ENCODE measurements at places on chromosomes 6 and 20. TPM values are rescaled to one million over a fixed set of nuclear protein-coding genes. Genes with fewer than 3 reads are reported as not detected.

DNA sequence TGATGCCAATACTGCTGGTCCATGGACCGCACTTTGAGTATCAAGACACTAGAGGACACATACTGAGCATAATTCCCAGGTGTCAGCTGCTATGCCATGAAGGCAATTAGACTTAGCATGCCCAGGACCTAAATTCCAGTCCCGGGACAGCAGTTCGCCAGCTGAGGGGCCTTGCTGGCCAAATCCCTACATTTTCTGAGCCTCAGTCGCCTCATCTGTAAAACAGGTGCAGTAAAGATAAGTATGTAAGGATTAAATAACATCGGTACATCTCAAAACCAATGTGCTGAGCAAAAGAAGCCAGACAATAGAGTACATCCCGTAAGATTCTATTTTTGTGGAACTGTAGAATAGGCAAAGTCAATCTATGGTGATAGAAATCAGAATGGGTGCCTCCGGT, 1.0 kb downstream of the BFSP1 start:
- no peak for DNase-seq

DNA sequence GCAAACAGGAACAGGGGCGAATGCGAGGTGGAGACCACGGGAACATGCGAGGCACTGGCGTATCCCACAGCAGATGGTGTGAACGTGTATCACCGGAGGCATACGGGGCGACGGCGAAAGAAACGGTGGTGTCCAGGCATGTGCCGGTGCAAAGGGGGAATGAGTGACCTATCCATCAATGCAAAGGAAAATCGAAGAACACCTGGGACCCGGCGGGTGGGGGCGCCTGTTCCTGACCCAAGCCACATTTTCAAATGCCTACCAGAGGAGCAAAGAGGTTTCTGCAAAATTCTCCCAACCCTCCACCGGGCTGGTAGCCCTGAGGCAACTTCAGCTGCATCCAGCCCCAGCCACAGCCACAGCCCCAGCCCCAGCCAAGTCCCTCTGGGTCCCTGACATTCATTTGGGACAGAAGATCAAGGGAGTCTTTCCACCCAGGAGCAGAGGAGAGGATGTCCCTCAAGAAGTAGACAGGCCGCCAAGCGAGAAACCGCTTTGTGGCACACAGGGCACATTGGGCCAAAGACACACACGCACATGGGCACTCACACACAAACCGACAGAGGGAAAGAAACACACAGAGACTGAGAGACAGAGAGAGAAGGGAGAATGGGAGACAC, 164.0 kb upstream of the ZNF337 start:
- DNase-seq = no peak

DNA sequence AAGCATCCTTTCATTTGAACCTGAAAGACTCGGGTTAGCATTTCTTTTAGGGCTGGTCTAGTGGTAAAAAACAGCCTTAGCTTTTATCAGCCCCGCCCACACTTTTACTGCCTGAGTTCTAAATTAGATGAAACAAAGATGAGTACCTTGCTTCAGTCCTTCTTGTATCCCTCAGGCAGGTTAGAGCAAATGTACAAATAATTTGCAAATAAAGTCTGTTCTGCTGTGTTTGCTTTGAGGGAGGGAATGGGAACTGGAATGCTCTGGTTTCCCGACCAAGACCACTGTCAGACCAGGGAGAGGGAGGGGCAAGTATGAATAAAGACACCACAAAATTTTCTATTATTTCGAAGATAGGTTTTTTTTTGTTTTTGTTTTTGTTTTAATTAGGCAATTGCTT, 85.5 kb upstream of the FLRT3 start:
- no peak for DNase-seq

DNA sequence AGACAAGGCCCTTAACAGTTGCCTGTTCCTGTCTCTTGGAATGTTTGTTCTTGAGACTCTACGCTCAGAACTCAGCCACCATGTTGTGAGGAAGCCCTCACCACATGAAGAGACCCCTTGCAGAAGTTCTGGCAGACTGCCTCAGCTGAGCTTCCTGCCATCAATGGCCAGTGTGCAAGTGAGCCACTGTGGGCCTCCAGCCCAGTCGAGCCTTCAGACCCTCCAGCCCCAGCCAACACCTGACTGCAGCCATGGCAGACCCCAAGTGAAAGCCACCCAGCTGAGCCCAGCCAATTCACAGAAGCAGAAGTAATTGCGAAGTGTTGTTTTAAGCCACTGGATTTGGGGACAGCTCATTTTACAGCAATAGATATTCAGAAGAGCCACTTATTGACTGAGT, 78.3 kb downstream of the SNX5 start:
- no peak for DNase-seq

DNA sequence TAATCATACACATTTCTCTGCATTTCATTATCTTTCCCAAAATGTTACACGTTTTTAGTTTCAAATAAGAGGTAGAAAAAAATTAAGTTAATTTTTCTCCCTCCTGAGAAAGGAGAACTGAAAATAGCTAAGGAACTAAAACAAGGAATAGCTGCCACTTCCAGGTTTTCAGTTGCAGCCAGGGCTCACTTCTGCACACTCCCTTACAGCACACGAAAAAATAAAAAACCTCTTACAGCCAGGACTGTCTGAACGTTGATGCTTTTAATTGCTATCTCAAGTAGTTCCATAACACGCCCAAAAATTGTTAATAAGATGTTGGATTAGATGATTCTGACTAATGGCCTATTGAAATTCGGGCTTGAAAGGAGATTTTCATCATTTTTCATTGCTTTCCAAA, 153.7 kb upstream of the THBS2 start:
- no peak for DNase-seq

- DNase-seq = no peak
Measured at GRCh38 chr6:56238352-56238751, 9.0 kb downstream of the COL21A1 start.

- no peak for DNase-seq
Measured at GRCh38 chr6:167267921-167268401, 23.2 kb upstream of the UNC93A start.

GRCh38 chr6:139753198-139753861, 378.9 kb upstream of the CITED2 start:
- DNase-seq = no peak

- DNase-seq = no peak
Measured at GRCh38 chr20:41200446-41201202, 63.3 kb downstream of the PLCG1 start.

GRCh38 chr20:31923388-31924331, 28.2 kb downstream of the PDRG1 start:
- no peak for DNase-seq

DNA sequence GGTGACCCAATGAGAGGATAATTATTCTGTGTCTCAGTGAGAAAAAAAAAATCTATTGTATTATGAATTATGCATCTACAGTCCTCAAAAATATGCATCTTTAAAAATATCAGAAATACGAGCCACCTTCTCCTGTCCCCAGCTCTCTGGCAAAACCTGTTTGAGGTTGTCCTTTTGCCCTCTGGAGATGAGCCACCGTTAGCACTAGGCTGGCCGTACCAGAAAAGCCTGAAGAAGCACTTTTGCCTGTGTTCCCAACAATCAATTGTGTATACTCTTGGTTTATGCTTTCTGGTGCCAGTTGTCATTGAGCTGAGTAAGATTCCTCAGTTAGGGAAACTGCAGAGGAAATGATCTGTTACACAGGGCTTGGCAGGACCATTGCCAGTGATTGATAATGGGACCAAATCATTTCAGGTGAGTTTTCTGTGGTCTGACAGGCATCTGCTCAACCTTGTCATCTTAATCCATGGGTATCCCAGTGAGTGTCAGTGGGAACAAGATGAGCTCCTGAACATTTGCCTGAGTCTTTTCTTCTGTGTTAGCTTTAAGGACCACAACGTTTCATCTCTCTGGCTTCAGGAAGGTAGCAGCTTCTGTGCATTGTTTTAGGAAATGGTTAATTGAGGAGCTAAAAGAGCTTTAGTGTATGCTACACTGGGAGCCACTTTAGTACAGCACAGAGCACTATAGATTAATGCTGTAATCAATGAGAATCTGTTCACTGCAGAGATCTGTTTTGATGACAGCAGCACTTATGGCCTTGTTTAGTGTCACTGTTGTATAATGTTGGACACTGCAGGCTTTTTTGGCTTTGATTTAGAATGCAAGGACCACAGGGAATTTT, 330.1 kb downstream of the RIMS1 start:
- DNase-seq = no peak

- no peak for DNase-seq
Measured at GRCh38 chr6:70549327-70549726, 17.4 kb upstream of the SDHAF4 start.

- no peak for DNase-seq
Measured at GRCh38 chr20:61430228-61430624, 178.2 kb downstream of the CDH4 start.

DNA sequence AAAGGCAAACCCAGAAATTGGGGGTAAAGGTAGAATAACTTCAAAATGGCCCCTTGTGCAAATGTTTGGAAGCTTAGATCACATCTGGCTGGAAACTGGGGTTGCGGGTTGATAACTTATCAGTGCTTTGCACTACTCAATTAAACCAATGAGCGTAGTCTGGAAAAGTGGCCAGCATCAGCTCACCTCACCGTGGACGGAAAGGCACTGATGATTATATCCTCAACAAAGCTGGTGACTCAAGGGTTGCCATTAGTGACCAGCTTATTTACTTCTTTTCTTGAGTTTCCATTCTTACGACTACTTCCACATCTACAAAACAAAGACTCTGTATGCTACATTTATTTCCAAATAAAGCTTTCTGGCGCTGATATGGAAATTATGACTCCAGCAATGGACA, 198.5 kb upstream of the HEY2 start:
- no peak for DNase-seq

OPRM1 gene
- not detected for total RNA-seq

CARMIL1 gene
- 38.6 TPM for total RNA-seq

ME1 gene
- total RNA-seq = 11.4 TPM

RGS17 gene
- 0.25 TPM for total RNA-seq

ANKEF1 gene
- total RNA-seq = 9.2 TPM

SRMS gene
- total RNA-seq = 0.49 TPM

VGLL2 gene
- not detected for total RNA-seq

LAMA4 gene
- 35.1 TPM for total RNA-seq

Measured in colonic mucosa (tissue), 4 donors.